ENCODE measurements at places on chromosomes 13 and 19. TPM values are rescaled to one million over a fixed set of nuclear protein-coding genes. Genes with fewer than 3 reads are reported as not detected.

Gene RPL13A
- 2,661 TPM for total RNA-seq

- DNase-seq = peak; percentile 100
These were observed 720 bp upstream of the HNRNPL start for GRCh38 chr19:38850436-38850975.

- no peak for DNase-seq
These were observed 44.9 kb upstream of the F7 start for GRCh38 chr13:113060557-113061270.

DNA sequence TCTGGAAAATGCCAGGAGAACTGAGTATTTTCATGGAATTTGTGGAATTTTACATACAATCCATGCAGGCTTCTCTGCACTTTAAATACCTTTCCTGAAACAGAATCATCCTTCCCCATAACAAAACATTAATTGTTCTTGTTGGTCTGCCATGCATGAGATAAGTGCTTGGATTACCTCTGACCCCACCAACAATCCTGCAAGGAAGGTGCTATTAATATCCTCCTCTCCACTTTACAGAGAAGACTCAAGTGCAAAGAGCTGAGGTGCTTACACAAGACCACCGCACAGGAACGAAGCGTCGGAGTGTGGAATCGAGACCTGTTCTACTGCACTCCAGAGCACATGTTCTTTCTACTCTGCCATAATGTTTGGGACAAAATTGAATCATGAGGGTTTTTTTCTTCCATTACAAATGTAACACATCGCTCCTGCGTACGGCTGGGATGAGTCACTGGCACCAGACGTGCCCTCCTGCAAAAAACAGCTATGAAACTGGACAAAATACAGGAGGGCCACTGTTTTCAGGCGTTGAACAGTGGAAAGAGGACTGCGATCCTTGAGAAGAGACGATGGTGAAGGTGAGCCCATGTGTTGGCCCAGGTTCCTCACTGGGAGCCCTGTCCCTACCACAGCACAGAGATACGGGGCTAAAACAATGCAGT lies 12.9 kb upstream of the LRRC4B start:
- peak; percentile 47 for DNase-seq

Gene C3
- total RNA-seq = 10.2 TPM

Gene GPR108
- 26.3 TPM for total RNA-seq

GRCh38 chr19:50301607-50301971 lies 27.6 kb downstream of the KCNC3 start:
- no peak for DNase-seq

Gene CYP2A6
- total RNA-seq = not detected

Gene PRODH2
- total RNA-seq = not detected

DNA sequence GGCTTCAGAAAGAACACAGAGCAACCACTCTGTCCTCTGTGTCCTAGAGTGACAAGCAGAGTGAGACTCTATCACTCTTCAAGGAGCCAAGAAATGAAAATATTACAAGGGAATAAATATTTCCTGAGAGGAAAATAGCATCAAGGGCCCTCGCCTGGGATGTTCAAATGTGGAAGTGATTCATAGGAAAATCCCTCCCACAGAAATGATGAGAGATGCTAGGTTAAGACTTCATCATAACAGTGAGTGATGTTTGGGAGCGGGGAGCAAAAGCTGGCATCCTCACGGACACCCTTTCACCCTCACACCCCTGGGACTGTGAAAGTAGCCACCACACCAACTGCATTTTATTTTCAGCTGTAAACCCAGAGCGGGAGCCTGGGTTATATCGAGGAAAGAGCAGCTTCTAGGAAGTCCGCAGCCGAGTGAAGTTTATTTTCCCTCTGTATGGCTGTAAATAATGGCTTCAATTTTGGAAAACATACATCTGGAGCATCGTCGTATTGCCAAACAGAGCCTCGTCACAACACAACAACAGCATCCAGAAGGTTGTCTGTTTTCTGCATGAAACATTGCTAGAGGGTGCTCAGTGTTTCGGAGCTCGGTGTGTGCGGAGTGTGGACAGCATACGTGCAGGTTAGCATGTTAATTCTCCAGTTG lies 54.8 kb downstream of the DLEU7 start:
- DNase-seq = peak; percentile 16

GRCh38 chr19:10321417-10321797 lies 5.6 kb upstream of the FDX2 start:
- no peak for DNase-seq

Gene C5AR2
- total RNA-seq = not detected

DNA sequence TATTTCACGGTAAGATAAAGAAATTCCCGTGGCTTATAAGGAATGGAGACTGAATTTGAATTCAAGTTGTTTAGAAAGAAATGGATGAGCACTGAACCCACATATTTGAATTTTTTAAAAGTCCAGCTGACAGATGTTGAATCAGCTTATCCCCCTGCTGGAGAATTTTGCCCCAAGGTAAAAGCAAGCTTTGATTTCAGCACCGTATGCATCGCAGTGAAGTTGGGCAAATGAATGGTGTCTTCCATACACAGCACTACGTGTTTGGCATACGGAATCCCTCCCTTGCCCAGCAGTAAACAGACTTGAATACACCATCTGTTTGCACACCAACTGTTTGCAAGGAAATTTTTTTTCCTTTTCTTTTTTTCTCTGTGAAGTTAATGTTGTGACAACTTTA lies 77.5 kb upstream of the PEG3 start:
- peak; percentile 42 for DNase-seq

DNA sequence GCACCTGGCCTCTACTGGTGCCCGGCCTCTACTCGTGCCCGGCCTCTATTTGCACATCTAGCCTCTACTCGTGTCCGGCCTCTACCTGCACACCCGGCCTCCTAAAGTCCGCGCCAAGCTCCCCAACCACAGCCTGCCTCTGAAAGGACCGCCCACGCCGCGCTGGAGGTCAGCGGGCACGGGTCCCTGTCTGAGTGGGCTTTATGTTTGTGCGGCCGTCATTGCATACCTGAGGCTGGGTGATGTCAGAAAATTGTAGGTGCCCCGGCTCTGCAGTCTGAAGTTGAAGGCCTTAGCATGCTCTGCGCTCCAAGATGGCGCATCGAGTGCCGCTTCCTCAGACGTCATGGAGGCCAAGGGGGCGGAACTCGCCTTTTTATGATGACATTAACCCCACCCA lies 1.1 kb downstream of the ZNF135 start:
- no peak for DNase-seq

DNA sequence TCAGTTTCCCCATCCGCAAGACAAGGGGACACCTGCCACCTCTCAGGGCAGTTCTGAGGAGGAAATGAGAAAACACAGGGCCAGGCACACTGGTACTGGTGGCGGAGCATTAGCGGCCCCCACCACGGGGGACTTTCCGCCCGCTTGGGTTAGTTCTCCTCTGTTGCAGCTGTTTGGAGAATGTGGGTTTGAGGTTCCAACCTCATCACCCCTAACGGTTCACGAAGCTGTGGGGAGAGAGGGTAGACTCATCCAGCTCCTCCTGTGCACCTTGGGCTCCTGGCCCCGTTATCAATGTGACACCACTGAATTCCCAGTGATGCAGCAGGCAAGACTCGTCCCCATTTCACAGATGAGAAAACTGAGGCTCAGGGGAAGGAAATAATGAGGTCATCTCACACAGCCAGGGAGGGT lies 10.3 kb downstream of the PTPRS start:
- DNase-seq = no peak

GRCh38 chr19:2589441-2589840 lies 113.1 kb downstream of the GNG7 start:
- no peak for DNase-seq

DNA sequence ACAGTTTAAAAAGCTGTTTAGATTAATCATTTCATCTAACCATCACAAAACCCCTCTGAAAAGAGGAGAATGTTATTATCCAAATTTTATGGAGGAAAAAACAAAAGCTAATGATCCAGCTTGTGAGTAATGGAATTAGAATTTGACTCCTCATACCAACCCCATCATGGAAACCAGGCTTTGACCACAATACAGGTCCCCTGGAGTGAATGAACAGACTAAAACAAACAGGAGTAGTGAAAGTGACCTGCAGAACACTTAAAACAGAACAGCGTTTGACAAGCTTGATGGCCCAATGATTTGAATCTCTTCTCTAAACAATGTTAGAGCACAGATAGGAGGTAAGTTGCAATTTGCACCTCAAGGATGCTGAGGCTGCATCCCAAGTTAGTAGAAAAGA lies 230.0 kb downstream of the DCT start:
- peak; percentile 83 for DNase-seq

DNA sequence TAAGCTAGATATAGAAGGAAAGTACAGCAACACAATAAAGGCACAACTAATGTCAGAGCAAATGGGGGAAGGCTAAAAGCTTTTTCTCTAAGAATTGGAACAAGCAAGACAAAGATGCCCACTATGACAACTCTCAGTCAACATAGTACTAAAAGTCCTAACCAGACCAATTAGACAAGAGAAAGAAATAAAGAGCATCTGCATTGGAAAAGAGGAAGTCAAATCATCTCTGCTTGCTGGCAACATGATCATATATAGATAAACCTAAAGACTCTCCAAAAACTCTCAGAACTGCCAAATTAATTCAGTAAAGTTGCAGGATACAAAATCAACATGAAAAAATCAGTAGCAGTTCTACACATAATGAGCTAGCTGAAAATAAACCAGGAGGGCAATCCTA lies 542.0 kb downstream of the DIAPH3 start:
- DNase-seq = no peak

- DNase-seq = no peak
These were observed 9.6 kb upstream of the PRKD2 start for GRCh38 chr19:46726551-46726950.

DNA sequence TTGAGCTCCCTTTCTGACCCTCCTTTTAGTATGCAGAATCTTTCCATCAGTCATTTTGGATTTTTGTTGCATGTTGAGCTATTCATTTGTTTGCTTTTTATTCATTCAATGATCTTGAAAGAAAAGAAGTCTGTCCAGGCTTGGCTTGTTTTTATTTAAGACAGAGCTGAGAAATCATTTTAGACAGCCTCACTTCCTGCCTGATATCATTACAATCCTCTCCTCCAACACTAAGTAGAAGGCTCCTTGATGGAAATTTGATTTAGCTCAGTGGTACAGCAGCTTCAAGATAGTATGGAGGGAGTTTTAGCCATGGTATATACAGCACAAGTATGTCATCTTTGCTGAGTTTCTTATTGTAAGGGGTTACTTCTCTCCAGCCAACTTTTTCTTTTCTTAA lies 28.4 kb downstream of the MBNL2 start:
- DNase-seq = no peak

DNA sequence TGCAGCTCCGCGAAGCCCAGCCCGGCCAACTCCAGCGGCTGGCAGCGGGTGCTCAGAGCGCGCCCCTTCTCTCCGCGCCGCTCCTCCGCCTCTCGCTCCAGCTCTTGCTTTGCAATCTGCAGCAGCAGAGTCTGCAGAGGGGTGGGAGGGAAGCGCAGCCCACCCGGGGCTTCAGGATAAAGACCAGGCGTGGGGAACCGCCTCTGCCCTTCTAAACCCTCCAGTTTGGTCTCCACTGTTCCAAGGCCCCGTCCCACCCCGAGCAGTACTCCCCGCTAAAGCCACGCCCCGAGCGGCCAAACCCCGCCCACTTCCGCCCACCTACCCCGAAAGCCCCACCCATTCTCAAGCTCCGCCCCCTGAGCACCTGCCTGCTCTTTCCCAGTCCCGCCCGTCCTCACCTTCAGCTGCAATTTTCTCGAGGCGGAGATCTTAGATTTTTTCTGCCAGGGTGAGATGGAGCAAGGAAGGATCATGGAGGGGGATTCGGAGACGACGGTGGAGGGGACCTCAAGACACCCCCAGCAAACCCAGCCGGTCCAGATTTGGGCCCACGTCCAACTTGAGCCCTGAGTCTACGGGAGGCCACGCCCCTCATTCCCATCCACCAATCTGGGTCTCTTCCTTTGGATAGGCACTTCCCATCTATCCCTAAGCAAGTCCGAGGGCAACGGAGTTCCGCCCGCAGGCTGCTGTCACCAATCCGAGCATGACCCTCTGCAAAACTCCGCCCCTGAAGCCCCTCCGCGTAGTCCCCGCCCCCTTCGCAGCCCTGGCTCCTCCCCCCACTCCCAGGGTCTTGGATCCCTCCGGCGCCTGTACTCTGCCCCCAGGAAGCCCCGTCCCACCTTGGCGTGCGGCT lies 1.1 kb downstream of the TNNI3 start:
- peak; percentile 63 for DNase-seq

GRCh38 chr19:19740755-19741154 lies 7.8 kb upstream of the ZNF14 start:
- DNase-seq = no peak

Gene POMP
- total RNA-seq = 212 TPM

- peak; percentile 86 for DNase-seq
These were observed 1.9 kb downstream of the RRAS start for GRCh38 chr19:49637821-49638738.

Gene ARL11
- not detected for total RNA-seq

GRCh38 chr19:41434450-41434849 lies 5.3 kb downstream of the DMAC2 start:
- no peak for DNase-seq

DNA sequence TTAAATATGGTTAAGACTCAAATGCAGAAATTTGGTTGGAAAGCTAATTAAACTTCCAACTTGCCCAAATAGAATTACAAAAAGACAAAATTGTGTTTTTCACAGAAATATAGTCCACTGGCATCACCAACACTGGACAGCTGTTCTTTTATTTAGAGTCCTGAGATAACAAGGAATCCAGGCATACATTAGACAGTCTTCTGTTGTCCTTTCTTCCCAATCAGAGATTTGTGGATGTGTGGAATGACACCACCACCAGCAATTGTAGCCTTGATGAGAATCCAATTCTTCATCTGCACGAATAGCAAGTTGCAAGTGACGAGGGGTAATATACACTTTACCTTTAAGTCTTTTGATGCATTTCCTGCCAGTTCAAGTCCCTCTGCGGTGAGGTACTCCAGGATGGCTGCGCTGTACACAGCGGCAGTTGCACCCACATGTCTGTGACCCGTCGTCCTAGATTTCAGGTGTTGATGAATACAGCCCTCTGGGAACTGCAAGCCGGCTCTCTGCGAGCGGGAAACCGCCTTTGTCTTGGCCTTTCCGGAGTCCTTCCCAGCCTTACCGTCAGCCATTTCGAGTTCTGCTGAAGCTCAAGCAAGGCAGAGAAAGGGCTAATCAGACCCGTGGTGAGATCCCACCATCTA lies 14.7 kb downstream of the UBAC2 start:
- no peak for DNase-seq

DNA sequence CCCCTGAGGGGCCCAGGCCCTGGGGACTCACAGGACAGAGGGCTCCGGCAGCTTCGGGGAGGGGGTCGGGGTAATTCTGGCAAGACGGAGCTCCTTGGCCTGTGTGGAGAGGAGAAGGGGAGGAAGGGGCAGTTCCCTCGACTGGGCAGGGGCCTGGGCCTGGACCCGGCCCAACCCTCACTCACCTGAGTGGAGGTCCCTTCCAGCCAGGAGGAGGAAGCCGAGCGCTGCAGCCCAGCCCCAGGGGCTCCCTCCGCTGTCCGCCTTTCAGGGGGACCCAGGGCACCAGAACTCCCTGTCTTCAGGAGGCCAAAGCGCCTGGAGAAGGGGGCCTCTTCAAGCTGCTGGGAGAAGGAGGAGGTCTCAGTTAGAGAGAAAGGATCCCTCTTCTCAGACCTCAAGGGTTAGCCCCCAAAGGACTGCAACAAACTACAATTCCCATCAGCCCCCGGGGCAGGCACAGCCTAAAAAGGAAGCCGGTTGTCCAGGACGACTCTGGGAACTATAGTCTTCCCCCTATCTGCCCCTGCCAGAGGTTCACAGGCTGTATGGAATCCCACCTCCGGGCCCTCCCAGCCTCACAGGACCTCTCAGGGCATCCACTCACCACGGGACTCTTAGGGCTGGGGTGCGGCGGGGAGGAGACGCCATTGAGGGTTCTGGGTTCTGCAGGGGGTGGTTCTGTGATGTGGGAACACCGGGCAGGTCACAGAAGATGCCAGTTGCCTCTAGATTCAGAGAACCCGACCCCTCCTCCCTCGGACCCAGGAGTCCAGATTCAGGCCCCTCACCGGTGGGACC lies 19.8 kb downstream of the EPS8L1 start:
- DNase-seq = no peak

Measured in Daoy (cell line).